ENCODE measurements at places on chromosomes 5 and 9.

DNA sequence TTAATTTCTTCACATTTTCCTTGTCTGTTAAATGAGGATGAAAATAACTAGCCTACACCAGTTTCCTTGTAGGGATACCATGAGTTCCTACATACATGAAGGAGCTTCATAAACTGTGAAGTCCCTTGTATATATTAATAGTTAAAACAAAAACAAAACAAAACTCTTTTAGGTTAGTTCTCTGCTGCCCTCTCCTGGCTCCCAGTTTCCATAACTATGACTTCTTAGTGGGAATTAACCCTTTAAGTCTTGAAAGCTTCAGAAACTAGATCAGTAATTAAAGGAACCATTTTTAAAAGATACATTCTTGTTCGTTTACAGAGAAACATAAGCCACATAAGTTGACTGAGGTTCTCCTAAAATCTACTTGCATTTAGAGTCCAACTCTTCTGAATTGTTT, 500.0 kb upstream of the C9orf72 start:
- DNase-seq: peak; percentile 61

- DNase-seq: peak; percentile 77
Measured at GRCh38 chr9:9002826-9003583, 1203.4 kb upstream of the DMAC1 start.

GRCh38 chr5:179033004-179033580, 9.5 kb downstream of the ZNF879 start:
- no peak for DNase-seq

- DNase-seq: peak; percentile 75
Measured at GRCh38 chr9:136848393-136849037, 694 bp upstream of the PHPT1 start.

DNA sequence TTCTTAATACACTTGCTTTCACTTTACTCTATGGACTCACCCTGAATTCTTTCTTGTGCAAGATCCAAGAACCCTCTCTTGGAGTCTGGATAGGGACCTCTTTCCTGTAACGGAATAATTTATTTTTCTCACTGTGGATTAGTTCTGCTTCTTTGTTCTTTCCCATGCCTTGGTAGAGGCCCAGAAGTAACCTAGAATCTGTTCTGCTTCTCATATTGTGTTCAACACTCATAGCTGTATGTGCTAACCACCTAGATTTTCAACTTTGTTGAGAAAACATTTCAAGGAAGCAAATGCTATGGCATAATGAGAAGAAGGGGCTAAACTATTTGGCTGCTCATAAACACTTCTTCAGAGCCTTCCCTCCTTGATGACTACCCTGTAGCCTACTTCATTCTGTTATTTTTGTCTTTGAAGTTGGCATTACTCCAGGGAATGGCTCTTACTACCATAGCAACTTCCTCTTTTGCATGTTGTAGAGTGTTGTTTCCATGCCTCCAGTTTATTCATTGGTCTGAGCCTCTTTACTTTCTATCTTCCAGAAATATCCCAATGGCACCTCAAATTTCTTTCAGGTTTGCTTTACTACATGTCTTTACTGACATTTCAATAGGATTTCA, 74.3 kb downstream of the KIAA0825 start:
- no peak for DNase-seq

DNA sequence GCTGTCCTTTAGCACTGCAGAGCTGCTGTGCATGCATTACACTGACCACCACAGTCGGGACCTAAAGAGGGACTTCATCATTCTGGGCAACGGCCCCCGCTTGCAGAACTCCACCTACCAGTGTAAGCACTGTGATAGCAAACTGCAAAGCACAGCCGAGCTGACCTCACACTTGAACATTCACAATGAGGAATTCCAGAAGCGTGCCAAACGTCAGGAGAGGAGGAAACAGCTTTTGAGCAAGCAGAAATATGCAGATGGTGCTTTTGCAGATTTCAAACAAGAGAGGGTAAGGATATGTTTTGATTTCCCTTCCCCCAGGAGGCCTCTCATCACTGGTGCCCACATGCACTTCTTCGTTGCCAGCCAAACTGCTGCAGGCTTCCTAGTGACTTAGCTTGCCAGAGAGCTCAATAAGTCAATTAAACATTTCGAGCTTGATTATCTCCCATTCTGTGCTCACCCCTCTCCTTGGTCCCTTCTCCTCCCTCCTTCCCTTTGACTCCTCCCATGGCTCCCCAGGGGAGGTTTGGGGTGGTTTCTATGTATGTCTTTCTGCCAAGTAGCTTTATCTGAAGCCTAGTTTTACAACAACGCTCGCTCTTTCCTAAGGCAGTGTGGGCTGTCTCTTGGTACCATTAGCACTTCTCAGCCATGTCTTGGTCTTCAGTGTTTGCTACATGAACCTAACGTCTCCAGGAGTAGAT, 66.7 kb downstream of the ZNF462 start:
- no peak for DNase-seq

DNA sequence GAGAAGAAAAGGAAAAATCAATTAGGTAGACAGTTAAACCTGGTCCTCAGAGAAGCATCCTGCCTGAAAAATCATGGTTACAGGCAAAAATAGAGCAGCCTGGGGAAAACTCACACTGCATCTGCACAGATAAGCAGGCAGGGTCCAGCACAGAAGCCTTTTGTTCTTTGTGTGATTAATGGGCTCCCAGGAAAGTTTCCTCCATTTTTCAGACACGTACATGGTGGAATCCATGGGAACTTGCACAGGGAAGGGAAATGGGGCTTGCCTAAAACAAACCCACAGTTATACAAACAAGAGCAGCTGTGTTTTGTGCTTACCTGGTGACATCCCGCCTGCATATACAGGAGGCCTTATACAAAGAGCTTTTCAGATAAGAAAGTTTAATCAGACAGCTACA, 243.9 kb upstream of the ATP10B start:
- no peak for DNase-seq

DNA sequence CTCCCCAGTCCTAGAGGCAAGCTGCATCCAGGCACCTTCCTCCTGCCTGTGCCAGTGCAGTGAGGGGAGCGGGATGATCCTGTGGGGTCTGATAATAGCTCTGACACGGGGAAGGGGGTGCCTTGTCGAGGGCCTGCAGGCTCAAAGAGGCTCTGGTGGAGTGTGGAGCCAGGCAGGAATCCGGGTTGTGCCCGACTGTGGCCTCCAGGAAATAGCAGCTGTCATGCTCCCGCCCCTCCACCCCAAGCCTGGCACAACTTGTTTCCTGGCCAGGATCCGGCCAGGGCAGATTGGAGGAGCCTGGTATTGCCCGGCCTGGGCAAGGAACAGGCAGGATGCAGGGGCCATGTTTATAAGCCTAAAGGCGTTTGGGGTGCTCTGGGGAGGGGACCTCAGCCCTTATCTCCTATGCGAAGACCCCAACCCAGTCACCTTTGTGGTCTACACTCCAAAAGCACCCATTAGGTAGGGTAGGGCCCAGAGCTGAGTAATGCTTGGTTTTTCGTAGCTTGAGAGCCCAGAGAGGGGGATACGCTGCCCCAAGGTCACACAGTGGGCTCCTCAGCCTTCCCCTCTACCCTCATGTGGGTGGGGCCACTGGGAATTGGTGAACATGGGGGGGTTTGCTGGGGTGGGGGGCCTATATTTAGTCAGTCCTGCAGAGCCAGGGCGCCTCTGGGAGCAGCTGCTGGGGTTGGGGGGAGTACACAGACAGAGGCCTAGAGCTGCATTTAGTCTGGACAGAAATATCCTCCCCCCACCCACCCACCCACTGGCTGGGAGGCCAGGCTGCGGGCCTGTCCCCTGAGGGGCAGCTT, 12.2 kb downstream of the CXXC5 start:
- DNase-seq: peak; percentile 31

- DNase-seq: no peak
Measured at GRCh38 chr5:31948006-31948405, 226.1 kb downstream of the GOLPH3 start.

- DNase-seq: peak; percentile 31
Measured at GRCh38 chr9:88578121-88579049, 43.4 kb downstream of the NXNL2 start.

DNA sequence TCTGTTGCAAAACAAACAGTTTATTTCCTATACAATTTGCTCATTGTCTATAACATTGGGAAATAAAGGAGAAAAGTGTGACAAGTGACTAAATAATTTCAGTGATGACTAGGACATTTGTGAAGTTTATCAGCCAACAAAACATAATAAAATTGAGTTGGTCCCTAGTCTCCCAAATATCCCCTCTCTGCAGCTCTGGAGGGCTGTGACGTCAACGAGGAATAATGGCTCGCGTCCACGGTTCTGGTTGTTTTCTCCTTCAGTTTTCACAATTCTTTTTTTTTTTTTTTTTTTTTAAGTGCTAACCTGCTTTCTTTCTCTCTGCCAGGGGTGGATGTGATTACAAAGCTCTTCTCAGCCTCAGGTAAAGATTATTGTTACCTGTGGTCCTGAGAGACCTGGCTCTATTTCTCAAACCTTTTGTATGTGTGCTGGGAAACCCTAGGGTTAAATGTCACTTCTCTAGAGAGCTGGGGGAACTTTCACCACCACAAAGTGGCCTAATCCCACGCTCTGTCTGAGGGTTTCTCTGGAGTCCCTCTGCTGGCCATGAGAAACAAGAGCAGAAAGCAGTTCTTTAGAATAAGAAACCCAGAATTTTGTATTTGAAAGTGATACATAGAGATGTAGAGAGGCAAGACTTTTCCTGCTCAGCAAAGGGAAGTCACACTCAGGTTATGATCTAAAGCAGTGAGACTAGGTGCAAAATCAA, 36.2 kb upstream of the ANKRD55 start:
- DNase-seq: peak; percentile 80

- no peak for DNase-seq
Measured at GRCh38 chr5:59001154-59001553, 418.3 kb downstream of the RAB3C start.

- no peak for DNase-seq
Measured at GRCh38 chr9:87405677-87406542, 91.8 kb upstream of the DAPK1 start.

DNA sequence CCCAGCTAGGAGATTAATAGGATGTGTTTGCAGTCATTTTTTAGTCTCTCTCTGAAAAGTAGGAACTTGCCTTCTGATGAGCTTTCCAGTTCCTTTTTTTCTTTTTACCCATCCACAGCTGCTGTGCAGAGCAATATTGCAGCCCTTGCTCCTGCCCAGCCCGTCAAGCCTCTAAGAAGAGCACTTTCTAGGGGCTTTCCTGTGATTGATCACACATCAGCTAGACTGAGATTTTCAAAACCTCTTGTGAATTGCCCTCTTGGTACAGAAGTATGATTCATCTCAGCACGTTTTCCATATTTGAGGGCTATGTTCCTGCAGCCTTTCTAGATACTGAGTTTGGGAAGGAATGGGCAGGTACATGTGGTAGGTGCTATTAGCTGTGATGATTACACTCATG, 93.9 kb downstream of the GALNT10 start:
- DNase-seq: no peak
